ENCODE measurements at places on chromosomes 1 and 21.

- no peak for DNase-seq
Measured at GRCh38 chr1:2310332-2311183, 80.8 kb downstream of the MORN1 start.

GRCh38 chr1:183388735-183389134 is 29.4 kb downstream of the NMNAT2 start:
- no peak for DNase-seq

DNA sequence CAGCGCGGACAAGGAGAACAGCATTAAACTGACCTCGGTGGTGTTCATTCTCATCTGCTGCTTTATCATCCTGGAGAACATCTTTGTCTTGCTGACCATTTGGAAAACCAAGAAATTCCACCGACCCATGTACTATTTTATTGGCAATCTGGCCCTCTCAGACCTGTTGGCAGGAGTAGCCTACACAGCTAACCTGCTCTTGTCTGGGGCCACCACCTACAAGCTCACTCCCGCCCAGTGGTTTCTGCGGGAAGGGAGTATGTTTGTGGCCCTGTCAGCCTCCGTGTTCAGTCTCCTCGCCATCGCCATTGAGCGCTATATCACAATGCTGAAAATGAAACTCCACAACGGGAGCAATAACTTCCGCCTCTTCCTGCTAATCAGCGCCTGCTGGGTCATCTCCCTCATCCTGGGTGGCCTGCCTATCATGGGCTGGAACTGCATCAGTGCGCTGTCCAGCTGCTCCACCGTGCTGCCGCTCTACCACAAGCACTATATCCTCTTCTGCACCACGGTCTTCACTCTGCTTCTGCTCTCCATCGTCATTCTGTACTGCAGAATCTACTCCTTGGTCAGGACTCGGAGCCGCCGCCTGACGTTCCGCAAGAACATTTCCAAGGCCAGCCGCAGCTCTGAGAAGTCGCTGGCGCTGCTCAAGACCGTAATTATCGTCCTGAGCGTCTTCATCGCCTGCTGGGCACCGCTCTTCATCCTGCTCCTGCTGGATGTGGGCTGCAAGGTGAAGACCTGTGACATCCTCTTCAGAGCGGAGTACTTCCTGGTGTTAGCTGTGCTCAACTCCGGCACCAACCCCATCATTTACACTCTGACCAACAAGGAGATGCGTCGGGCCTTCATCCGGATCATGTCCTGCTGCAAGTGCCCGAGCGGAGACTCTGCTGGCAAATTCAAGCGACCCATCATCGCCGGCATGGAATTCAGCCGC is 2.5 kb downstream of the S1PR1 start:
- no peak for DNase-seq

- no peak for DNase-seq
Measured at GRCh38 chr1:182718311-182718710, 33.9 kb upstream of the RGS8 start.

GRCh38 chr1:93905734-93906133 is 3.5 kb downstream of the GCLM start:
- no peak for DNase-seq

DNA sequence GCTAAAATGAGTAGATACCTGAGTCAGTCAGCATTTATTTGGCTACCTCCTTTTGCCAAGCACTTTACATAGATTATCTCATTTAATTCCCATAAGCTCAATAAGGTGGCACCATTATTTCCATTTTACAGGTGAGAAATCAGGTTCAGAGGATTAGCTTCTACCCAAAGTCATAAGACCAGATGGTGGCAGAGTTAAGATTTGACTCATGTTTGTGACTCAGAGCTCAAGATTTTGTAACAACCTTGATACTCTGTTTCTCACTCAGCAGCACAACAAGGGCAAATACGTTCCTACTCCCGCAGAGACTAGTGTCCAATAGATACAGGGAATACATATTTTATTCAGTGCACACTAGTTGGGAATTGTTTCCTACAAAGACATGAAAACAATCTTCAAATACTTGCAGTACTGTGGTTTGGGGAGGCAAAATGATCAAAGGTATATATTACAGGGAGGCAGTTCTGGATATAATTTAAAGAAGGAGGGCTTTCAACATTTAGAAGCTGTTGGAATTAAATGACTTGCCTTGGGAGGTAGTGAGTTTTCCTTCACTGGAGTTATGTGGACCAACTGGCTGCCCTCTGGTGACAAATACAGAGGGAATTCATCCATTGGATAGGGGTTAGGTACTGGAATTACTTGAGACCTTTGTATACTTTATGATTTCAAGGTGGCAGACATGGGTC is 3.6 kb downstream of the LEPR start:
- no peak for DNase-seq

- no peak for DNase-seq
Measured at GRCh38 chr21:31283025-31283424, 61.0 kb downstream of the TIAM1 start.

GRCh38 chr1:58312461-58312860 is 234.1 kb downstream of the OMA1 start:
- DNase-seq, result no peak

- peak; percentile 57 for DNase-seq
Measured at GRCh38 chr1:234478152-234478480, 863 bp downstream of the TARBP1 start.

- no peak for DNase-seq
Measured at GRCh38 chr21:39029900-39030884, 153.1 kb downstream of the PSMG1 start.

DNA sequence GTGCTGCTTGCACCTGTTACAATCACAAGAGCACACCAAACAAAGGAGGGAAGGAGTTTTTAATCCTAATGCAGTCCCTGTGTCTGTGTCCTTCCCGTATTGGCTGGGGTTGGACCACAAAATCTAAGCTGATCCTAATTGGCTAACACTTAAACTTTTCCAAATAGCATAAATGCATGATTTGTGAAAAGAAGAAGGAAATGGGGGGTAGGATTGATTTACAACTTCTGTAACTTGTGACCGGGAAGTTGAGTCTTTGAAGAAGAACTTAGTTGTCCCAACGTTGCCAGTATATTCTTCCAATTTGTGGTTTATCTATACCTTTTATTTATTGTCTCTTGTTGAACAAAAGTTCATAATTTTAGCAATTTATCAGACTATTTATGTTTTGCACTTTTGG is 11.8 kb upstream of the IPP start:
- DNase-seq, result no peak

- DNase-seq, result no peak
Measured at GRCh38 chr1:148264374-148265276, 112.5 kb upstream of the NBPF11 start.

DNA sequence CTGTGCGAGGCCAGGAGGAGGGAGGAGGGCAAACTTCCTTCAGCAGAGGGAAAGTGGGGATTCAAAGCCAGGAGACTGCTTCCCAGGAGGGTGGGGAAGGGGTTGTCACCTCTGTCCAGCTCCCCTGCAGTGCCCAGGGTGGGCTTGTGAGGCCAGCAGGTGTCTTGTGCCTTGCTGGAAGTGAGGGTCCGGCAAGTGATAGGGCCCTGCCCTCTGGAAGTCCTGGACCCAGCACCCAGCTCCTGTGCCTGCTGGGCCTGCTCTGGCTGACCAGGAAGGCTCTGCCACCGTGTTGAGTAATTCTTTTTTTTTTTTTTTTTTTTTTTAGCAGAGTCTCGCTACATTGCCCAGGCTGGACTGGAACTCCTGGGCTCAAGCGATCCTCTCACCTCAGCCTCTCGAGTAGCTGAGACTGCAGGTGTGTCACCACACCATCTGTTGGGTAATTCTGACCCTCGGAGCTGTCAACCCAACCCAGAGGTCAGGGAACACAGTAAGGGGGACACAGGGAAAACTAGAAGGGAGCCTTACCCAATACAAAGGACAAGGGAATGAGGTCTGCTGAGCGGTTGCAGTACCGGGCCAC is 1.0 kb downstream of the BEST4 start:
- DNase-seq, result no peak

DNA sequence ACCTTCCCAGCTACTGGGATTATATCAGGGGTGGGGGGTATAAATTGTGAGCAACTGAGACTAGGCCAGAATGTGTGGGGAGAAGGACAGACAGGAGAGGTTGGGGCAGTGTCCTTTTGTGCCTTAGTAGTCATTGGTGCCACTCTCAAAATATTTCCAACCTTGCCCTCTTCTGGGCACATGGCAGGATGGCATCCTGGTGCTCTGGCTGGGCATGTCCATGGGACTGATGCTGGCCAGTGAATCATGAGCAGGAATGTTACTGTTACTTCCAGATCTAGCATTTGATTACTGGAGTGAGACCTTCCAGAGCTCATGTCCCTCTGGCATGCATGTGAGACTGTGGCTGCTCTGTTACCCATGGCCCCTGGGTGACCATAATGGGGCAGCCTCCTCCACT is 151.2 kb downstream of the MATN1 start:
- no peak for DNase-seq

DNA sequence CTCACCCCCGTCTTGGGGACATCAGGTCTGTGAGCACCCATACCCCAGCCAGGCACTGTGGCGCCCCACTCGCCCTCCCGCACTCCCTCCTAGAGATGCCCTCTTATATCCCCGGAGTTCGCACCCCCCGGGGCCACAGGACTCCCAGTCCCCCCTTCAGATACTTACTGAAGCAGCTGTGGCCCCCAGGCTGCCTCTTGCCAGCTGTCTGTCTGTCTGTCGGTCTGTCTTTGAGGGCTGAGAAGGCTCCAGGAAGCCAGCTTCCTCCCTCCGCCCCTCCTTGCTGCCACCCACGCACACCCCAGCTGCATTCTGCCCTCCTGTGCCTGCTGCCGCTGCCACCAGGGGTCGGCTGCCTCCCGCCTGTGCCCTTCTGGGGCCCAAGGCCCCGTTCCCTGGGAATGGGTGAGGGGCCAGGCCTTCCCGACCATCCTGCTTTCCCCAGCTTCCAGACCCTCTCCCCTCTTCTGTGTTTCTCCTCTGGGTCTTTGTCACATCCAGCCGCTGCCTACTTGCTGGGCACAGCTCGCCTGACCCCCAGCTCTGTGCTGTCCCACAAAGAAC is at the start of gene PTPN7:
TSS of gene PTPN7 (minus strand) at position 226 of the 564 bp plus-strand sequence. CDS start 1,200 bp downstream, outside the sequence.
- DNase-seq, result peak; percentile 82

DNA sequence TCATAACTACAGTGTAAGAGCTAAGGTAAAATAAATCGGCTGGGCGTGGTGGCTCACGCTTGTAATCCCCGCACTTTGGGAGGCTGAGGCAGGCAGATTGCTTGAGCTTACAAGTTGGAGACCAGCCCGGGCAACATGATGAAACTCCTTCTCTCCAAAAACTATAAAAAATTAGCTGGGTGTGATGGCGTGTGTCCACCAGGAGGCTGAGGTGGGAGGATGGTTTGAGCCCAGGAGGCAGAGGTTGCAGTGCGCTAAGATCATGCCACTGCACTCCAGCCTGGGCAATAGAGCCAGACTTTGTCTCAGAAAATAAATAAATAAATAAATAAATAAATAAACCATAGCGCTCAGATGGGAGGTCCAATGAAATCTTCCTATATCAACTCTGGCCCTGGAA is 16.7 kb upstream of the FAM110D start:
- no peak for DNase-seq

DNA sequence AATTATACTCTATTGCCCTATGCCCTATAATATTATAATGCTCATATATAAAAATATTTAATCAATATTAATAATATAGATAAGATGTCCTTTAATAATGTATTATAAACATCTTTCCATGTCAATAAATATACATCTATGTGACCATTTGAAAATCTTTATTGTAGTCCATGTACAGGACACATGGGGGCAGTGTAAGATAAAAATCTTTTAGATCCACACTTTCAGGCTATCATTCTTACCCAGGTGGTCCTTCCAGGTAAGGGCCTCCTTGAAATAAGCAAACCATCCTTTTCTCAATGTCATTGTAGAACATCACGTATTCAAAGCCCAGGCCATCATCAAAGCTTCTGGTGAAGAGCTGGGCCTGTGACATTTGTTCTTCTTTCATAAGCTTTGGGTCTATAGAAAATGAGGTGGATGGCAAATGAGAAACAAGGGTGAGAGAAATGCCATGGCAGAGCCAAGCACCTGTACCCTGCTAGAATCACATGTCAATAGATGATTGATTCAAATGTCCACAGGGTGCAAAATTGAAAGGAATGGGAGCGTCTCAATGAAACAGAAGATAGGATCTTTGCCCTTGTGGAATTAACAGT is 20.2 kb downstream of the THEM4 start:
- no peak for DNase-seq

DNA sequence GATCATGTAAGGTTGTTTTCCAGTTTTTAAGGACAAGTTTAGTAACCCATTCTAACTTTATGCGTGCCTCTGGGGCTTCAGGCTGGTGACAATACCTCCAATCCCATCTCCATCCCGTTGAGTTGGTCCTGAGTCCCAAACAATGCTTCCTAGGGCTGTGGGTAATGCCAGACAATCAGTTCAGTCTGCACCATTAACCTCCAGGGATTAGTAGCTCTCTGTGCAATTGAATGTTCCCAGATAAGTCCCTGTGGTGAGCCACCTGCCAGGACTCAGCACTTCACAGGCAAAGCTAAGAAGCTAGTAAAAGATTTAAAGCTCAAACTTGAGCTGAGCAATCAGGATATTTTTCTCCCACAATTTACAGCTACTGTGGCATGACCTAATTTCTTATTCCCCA is 462.2 kb upstream of the PTBP2 start:
- no peak for DNase-seq

- no peak for DNase-seq
Measured at GRCh38 chr1:59195151-59195550, 101.7 kb upstream of the FGGY start.

GRCh38 chr1:165367375-165367993 is 11.0 kb upstream of the LMX1A start:
- DNase-seq, result peak; percentile 48

DNA sequence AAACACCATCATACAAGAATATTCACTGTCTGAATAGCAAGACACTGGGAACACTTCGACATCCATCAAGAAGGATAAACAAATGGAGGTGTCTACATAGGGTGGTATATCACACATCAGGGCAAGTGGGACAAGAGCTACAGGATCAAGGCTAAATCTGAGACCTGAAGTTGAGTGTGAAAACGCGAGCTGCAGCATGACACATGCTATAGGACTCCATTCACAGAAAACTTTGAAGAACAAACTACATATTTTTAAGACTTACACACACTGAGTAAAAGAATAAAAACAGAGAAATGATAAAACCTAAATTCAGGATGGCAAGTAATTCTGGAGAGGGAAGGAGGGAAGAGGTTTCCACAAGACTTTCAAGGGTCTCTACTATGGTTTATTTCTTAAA is 2.1 kb downstream of the TTC39A start:
- no peak for DNase-seq

DNA sequence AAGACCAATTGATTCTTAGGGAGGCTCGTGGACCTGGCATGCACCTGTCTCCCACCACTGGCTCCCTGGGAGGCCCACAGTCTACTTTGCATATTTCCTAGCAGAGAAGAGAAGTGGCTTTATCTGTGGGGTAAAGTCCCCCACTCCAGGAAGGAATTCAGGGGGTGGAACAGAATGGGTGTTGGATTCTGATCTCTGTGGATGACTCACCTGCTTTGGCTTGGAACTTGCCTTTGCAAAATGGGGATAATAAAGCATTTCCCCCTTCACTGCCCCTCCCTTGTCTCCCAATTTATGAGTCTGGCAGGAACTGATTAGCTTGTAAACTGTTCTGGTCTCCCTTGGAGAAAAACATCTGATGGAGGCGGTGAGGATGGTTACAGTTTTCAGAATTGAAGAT is 21.2 kb upstream of the OTUD3 start:
- no peak for DNase-seq

GRCh38 chr1:233281711-233282581 is 13.6 kb downstream of the PCNX2 start:
- no peak for DNase-seq

- DNase-seq, result no peak
Measured at GRCh38 chr1:175540896-175541645, 202.3 kb downstream of the TNR start.

GRCh38 chr1:40593449-40594186 is 62.2 kb downstream of the ZNF684 start:
- no peak for DNase-seq
